Astrocyte (in vitro differentiated cells and primary cell): ENCODE measurements at places on chromosomes 1 and 21. TPM values are rescaled to one million over a fixed set of nuclear protein-coding genes. Genes with fewer than 3 reads are reported as not detected.

PGLYRP4 gene
- not detected in 2 replicates for total RNA-seq

DNA sequence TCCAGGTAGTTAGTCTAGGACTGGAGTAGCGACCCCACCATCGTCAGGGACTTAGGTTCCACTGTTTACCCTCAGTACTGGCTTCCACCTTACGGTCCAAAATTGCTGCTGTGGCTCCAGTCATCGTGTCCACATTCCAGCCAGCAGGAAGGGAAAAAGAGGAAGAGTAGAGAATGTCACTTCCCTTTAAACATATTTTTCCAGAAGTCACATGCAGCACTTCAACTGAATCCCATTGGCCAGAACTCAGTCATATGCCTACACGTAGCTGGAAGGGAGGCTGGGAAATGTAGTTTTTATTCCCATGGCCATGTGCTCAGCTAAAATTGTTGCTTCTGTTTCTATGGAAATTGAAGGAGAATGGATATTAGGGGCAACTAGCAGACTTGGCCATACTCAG, 84.1 kb upstream of the SELENON start:
- no peak for DNase-seq

DNA sequence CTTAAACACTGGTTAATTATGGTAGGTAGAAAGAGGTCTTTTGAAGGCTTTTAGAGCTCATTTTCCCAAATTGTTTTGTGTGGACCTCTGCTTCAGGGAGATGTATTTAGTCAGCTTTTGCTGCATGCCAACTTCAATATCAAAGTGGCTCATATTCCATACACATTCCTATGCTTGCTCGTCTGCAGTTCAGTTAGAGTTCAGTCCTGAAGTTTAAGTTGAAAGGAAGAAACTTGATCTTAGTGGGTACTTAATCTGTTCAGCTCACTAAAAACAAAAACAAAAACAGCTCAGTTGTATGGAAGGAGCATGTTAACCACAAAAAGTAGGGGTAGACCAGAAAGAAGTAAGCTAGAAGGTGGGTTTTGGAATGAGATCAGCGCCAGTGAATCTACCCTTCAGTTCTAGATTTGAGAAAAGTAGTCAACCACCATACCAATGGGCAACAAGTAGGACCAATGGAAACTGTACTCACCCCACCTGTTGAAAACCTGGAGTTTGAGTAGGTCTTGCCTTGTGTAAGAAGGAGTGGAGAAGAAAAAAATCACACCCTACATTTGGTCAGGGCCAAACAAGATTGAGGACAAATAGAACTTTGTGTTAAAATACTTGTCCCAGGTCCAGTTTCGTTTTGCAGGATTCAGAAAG, 58.0 kb downstream of the LEPR start:
- DNase-seq, result peak; percentile 33

DNA sequence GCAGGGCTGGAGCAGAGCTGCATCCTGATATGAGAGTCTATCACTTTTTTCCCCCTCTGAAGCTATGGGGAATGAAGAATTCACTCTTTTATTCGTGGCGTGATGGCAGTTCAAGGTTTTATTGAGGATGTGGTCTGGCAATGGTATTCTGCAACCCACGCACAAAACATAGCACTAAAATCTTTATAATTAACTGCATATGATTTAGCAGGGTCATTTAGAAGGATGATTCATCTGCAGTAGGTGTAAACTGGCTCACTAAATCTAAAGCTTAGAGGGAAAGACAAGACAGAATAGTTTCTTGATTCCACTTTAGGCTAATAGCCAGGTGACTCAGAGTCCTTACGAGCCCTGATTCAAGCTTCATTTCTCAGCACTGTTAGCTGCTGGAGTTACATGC, 25.0 kb upstream of the CHRM3 start:
- peak; percentile 98 for DNase-seq
